ENCODE measurements at places on chromosomes 2 and 18.

DNA sequence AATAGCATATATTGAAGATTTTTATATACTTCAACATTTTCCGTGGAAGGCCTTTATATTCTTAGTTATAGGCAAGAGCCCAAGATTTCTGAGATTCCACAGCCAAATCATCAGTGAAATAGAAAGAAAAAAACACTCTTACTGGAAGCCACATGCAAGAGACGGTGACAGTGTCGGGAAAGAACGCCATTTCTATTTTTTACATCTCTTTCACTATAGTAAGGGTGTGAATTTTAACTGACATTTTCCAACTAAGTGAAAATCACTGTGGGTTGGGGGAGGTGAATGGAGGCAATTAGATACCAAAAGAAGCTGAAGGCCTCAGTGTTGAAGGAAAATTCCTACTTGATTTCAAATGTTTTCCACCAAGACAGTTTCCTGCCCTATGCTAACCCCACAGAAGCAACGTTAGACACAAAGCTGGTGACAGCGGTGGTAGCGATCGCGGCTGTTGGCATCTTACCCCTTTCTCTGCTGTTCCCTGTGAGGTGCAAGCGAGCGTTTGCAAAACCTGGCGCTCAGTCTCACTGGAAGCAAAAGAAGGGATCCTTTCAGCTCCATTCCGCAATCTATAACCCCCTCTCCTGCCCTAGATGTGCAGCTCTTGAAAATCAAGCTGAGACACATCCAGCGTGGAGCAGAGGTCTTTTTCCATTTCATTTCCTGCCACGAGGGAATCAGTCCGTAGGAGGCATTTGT is 20.0 kb downstream of the ID2 start:
- DNase-seq, result no peak

- DNase-seq, result no peak
Measured at GRCh38 chr2:68879296-68879695, 8.1 kb upstream of the BMP10 start.

DNA sequence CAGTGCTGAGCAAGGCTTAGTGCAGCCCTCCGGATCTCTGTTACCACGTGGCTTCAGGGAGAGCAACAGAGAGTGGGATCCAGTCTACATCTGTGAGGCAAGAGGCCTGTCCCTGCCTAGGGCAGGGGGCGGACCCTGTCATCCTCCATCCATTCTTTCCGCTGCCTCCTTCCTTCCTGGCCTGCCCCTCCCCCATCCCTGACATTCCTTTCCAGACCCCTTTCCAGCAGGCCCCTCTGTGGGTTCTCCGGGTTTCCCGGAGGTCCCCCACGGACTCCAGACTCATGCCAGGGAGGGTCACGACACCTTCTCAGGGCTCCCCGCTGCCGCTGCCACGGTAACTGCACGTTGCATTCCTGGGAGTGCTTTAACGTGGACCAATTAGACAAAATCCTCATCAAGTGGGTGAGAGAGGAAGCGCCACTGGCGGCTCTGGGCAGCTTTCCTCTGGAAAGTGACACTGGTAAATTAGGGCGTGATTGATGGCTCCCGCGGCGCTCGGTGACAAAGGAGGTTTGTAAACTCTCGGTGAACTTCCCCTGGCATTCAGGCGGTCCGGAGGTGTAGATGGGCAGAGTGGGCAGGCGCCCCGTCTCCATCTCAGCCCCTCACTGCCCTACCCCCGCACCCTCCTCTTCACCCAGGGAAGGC is 11.4 kb downstream of the ATOH8 start:
- DNase-seq, result no peak

DNA sequence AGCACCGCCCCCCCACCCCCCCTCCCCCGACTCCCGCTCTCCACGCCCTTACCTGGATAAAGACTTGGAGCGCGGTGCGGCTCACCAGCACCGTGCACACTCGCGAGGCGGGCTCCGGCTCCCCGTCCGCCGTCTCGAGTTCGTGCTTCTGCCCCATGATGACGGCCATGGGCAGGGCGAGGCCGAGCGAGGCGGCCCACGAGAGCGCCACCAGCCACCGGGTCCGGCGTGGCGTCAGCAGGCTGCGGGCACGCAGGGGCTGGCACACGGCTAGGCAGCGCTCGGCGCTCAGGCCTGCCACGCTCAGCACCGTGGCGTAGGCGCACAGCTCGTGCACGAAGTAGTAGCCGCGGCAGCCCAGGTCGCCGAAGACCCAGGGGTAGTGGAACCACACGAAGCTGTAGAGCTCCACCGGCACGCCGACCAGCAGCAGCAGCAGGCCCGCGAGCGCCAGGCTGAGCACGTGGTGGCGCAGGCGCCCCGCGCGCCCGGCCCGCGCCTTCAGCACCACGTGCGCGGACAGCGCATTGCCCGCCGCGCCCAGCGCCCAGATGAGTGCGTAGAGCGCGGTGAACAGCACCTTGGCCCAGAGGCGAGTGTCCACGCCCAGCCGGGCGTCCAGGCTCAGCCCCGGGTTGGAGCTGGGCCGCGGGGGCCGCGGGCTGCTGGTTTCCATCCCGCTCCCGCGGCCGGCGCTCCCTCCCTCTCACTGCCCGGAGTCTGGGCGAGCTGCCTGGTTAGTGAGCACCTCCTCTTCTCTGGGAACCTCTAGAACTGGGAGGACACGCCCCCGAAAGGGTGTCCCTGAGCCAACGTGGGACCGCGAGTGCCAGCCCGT is at the start of gene NTSR2:
TSS of gene NTSR2 (minus strand) at position 742 of the 838 bp plus-strand sequence. CDS start at position 676, 66 bp downstream.
- DNase-seq, result peak; percentile 20

DNA sequence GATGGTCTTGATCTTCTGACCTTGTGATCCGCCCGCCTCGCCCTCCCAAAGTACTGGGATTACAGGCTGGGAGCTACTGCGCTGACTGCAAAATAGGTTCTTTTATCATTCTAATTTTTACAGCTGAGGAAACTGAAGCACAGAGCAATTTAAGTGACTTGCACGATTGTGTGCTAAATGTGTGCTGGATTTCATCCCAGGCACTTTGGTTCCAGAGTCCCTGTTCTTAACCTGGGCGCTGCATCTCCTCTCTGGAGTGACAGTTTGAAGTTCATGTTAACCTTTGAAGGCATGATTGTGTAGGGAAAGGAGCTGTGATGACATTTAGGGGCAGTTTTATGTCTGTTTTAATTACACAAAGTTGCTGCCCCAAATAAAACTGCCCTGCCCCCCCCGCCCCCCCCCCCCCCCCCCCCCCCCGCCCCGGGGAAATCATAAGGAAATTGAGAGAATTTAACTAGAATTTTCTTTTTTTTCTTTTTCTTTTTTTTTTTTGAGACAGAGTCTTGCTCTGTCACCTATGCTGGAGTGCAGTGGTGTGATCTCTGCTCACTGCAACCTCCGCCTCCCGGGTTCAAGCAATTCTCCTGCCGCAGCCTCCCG is 5.6 kb downstream of the ACSL3 start:
- no peak for DNase-seq

DNA sequence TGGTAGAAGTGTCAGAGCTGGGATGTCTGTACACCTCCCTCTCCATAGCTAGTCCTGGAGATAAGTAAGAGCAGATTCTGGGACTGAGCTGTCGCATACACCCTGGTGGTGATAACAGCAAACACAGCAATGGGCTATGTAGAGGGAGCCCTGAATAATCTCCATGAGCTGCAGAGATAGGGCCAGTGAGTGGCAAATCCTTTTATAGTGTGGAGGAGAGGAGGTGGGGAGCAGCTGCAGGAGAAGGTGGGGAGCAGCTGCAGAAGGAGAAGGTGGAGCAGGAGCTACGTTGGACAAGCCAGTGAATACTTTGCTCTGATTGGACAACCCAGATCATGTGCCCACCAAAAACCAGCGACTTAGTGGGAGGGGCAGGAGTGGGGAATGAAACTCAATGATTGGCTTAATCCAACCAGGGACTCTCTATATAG is 85.5 kb downstream of the TMEM247 start:
- no peak for DNase-seq

DNA sequence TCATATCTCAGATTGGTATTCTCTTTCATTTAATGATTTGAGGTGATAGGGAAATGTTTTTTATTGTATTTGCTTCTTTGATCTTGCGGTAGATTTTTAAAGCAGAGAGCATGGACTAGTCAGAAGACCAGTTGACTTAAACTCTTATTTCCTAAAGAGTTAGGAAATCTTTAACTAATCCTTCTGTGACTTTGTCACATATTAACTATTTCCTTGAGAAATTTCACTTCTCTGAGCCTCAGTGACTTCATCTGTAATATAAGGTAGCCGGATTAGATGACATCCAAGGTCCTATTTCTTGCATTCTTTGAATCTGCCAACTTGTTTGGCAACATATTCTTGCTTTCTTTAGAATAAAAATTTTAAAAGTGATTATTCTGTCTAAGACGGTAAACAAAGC is 55.6 kb downstream of the MTX2 start:
- no peak for DNase-seq

- DNase-seq, result no peak
Measured at GRCh38 chr2:171480908-171481307, 41.4 kb upstream of the CYBRD1 start.

DNA sequence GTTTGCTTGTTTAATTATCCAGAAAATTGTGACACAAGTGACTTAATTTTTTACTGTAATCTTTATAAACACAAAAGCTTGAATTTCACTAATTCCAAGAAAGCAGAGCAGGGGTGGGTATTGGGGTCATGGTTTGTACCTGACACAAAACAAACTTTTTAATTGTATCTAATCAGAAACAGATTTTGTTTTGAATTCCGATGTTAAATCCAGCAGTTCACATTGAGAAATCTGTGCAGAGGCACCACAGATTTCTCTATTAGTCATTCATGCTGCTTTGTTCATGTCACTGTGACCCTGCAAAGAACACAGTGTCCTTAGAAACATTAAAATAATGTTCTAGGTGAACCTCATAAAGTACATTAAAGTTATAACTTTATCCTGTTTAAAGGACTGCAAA is 443.4 kb downstream of the NYAP2 start:
- DNase-seq, result no peak

DNA sequence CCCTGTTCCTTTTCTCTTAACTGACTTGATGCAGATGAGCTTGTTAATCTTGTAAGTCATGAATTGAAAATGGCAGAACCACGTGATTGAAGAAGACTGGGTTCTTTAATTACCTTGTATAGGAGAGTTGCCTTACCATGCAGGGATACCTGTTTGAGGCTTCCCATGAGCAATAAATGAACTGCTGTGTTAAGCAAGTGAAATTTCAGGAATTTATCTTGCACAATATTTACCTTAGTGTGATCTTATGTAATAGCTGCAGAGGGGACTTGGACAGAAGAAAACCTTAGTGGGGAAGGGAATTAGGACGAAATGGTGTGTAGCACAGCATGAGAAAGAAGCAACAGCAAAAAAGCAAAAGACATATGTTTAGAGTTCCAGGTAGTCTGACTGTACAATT is 384.0 kb upstream of the TMEFF2 start:
- no peak for DNase-seq

GRCh38 chr2:56713161-56713676 is 529.4 kb downstream of the CCDC85A start:
- no peak for DNase-seq

DNA sequence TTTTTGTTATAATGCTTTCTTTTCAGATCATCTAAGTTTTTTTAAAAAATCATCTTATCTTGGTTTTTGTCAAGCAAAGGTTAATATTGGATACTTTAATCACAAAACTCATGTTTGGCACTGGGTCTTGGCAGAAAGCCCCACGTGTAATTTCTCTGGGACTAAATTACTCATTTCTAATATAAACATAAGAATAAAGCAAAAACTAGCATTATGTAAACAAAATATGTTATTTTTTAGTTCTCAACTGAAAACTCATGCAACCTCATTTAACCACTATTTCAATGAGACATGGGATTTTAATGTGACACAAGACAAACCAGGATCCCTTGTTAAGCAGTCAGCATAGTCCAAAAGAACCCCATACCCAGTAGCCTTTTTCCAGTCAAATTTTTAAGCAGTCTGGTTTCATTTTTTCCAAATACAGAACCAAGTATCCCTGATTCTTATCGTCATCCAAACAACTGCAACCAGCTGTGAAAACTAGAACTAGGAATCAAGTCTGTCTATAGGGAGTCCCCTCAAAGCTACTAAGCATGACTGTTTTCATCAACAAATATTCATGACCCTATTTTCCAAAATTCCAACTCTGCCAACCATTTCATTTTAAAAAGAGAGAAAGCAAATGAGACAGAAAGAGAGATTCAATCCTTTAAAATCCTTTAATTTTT is 27.1 kb downstream of the PID1 start:
- no peak for DNase-seq

- no peak for DNase-seq
Measured at GRCh38 chr2:224555823-224556366, 29.3 kb downstream of the CUL3 start.

GRCh38 chr18:11268153-11268552 is 118.8 kb upstream of the PIEZO2 start:
- no peak for DNase-seq

GRCh38 chr2:238408615-238409340 is 17.9 kb upstream of the ASB1 start:
- DNase-seq, result no peak

DNA sequence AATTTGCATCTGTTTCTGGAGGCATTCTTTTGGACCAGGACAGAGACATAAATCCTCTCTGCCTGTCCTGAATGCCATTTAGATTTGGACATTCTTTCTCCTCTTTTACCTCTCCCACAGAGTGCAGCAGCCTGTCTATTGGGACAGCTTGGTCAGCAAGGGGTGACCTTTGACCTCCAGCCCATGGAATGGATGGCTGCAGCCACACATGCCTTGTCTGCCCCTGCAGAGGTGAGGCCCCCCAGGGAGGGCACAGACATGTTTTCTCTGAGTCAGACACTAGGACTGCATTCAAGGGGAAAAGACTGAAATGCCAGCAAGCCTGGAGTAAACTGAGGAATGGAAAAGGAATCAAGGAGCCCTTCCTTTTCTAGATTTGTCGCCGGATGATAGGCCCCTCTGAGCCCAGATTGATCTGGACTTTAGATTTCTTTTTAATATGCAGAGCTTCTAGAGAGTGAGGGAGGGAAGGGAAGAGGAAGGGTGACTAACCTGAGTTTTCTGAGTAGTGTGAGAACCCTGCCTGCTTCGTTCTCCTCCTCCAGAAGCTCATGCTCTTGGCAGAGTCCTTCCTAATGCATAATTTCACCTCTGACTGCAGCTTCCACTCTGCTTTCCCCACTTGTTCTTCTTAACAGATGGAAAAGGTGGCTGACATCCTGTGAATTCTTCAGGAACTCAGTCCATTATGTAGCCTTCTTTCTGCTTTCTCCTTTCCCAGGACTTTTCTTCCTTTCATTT is 16.1 kb upstream of the TTLL4 start:
- no peak for DNase-seq

DNA sequence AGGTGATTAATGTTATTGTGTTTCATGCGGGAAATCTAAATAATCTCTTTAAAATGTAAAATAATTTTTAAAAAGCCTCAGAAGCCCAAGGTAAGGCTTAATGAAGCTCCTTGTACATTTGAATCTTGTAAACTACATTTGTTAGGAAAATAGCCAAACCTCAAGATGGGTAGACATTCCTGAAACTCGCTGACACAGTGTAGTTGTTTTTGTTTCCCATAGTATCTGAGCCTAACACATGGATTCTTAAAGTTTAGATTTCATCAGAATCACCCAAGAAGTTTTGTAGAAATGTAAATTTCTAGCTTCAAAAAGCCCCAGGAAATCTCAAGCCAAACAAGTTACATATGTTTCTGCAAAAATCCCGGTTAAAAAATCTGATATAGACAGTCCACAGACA is 1221.1 kb upstream of the ACVR2A start:
- DNase-seq, result no peak

- no peak for DNase-seq
Measured at GRCh38 chr2:143522699-143523098, 393.5 kb downstream of the ARHGAP15 start.
